ENCODE measurements at places on chromosomes 2 and 18.

GRCh38 chr2:48328159-48328809 lies 201.7 kb upstream of the STON1 start:
- DNase-seq: no peak

DNA sequence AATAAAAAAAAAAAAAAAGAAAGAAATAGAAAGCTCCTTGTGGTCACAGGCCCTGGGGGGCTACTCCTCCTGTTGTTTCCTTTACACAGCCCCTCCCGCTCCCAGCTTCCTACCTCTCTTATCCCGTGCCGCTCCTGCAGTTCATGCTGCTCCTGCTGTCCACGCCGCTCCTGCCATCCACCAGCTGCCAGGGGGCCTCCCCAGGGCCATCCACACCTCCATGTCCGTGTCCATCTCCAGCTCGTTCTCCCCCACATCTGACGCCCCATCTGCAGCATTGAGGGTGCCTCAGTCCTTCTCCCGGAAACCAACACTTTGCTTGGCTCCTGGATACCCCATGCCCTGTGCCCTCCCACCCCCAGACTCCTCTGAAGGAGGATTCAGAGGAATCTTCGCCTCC lies 191.7 kb downstream of the EIPR1 start:
- DNase-seq: no peak

DNA sequence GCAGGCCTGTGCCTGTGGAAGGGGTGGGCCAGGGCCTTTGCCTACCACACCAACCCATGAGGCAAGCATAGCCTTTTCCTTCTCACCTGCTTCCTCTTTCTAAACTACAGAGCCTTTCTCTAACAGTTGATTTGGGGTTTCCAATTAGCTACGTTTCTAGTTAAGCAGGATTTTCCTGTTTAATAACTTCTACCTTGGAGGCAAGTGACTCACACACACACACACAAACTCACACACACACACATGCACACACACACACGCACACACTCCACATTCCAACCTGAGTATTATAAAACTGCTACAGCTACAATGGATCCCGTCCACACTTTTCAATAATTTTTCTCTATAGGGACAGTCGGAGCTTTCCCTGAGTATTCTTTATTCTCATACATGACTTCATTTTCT lies 84.9 kb downstream of the SOX11 start:
- no peak for DNase-seq

DNA sequence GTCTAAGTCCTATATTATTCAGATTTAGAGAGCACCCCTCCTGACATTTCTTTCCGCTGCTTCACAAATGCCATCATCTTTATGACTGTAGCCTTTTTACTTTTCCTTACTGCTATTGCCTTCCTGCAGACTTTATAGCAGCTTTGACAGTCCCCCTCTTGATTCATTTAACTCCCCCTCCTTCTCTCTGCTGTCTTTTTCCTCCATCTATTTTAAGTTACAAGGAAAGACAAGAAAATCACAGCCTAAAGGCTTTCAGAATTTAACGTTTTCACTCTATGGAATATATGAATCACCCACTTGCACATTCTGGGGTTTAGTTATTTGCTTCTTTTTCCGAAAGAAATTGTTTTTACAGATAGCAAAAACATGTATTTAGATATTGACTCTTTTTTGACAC lies 183.4 kb upstream of the SETBP1 start:
- no peak for DNase-seq

DNA sequence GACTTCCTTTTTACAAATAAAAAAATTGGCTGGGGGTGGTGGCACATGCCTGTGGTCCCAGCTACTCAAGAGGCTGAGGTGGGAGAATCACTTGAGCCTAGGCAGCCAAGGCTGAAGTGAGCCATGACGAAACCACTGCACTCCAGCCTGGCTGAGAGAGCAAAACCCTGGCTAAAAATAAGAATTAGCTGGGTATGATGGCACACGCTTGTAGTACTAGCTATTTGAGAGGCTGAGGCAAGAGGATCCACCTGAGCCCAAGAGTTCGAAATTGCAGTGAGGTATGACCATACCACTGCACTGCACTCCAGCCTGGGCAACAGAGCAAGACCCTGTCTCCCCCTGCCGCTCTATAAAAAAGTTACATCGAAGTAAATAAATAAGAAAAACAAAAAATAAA lies 33.7 kb downstream of the GFPT1 start:
- DNase-seq: no peak

Data from thoracic aorta (tissue), 2 donors.